ENCODE measurements at places on chromosomes 6 and 20.

DNA sequence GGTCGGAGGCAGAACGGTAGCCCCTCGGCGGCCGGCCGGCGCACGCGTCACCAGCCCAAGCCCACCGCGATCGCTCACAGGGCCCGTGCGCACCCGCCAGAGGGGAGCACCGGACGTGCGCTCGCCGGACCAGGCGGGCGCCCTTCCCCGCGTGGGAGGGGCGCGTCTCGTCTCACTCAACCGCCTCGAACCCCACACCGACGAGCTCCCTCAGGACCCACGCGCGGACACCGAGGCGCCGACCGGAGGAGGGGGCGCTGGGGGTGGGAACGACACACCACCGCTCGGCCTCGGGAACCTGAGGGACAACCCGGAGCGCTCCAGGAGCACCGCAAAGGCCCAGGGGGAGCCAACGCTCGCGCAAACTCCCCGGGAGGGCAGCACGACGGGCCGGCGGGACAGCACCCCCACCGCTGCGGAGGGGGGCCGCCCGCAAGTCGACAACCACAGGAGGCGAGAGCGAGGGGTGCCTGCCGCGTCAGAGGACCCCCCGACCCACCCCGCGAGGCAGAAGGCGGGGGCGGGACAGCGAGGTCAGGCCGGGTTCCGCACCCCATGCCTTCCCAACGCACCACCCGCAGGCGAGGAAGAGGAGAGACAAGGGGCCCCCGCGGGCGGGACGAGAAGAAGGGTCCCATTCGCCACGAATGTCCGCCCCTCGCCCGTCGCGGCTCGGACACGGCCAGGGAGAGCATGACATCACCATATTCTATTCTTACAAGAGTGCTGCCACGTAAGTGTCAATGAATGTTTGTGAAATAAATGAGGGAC is 512.7 kb upstream of the ZNF337 start:
- no peak for DNase-seq

DNA sequence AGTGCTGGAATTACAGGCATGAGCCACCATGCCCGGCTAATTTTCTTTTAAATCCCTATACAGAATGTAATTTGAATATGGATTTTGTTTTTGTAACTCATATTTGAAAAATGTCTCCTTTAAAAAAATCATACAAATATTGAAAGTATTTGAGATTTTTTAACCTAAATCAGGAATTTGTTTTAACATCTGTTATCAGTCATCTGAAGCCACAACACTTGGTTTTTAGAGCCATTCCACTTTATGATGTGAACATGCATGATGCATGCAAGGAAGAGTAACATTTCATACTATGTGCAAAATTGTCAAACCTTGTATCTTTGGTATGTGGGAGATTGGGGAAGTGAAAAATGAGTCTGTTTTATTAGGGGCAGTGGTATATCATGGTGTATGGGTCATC is 124.5 kb upstream of the AHI1 start:
- no peak for DNase-seq

GRCh38 chr6:582370-582769 is 74.5 kb downstream of the HUS1B start:
- DNase-seq = no peak

GRCh38 chr6:33592595-33593413 is 12.7 kb upstream of the BAK1 start:
- DNase-seq = peak; percentile 25

DNA sequence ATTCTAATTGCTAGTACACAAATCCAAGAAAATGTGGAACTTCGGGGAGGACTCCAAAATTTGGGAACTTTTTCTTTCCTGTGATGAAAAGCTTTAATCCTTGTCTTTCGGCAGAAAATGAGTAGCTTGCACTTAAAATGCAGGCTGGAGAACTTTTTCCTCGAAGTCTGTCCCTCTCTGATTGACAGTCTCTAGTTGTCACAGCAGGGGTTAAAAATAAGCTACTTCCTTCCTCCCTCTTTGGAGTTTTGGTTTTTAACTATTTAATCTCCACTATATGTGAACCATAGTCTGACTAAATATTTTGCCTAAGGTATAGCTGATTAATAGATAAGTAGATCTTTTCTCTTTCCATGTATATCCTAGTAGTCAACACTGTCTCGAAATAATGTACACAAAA is 66.8 kb upstream of the MBOAT1 start:
- no peak for DNase-seq

- DNase-seq = no peak
Observed at GRCh38 chr6:34236131-34236442, 586 bp upstream of the HMGA1 start.

- DNase-seq = no peak
Observed at GRCh38 chr6:108186226-108186625, 20.4 kb downstream of the NR2E1 start.

GRCh38 chr6:235763-236360 is 56.4 kb upstream of the DUSP22 start:
- DNase-seq = no peak

- DNase-seq = no peak
Observed at GRCh38 chr6:34100788-34101187, 45.1 kb downstream of the GRM4 start.

GRCh38 chr6:168995526-168996355 is 257.9 kb downstream of the THBS2 start:
- DNase-seq = no peak
